ENCODE measurements at places on chromosomes 2 and 18. TPM values are rescaled to one million over a fixed set of nuclear protein-coding genes. Genes with fewer than 3 reads are reported as not detected.

ZSCAN30 gene
- polyA plus RNA-seq = 16.4 TPM

DNA sequence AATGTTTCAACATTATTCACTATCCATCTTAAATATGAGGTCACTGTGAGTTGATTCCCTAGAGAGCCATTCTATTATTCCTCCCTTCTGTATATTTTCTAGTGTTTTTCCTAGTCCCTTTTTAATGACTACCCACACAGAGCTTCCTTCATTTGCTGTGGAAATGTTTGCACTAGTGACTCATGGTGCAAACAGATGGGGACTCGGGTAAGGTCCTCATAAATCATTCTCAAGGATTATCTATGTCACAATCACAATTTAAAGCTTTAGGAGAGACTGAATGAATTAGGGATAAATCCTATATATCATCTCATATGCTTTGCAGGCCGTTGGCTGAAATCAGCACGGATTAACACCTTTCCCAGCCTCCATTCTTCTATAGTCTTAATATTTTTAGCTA is 159.6 kb downstream of the DCC start:
- DNase-seq = no peak

DNA sequence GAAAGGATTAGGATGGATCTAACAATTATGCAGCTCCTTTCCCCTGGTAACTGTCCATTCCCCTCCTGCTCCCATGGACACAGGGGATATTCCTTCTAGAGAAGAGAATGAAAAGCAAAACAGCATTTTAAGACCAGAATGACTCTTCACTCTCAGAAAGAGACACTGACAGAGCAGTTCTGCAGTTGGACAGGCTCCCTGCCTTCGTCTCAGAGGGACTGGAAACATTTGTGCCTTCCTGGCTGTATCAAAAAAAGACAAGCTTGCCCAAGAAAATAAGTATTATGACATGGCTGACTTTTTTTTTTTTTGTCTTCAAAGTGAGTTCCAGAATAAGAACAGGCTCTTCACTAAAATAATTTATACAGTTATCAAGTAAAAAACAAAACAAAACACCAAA is 9.5 kb downstream of the PID1 start:
- DNase-seq = no peak

DNA sequence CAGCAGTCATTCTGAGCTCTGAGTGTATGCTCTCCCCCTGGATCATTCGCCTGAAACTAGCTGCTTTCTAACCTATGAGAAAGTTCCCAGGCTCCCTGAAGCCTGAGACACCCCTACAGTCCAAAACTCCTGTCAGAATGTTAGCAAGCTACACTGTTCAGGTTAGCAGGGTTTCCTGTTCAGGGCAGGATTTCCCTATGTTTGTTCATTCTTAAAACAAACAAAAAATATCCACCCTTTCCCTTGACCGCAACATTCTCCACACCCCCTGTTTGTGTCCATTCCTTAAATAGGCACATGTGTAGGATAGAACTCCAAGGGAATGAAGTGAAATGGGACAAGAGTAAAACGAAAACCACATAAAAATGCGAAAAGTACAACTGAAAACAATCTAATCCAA is 83.1 kb downstream of the KLF7 start:
- no peak for DNase-seq

GRCh38 chr18:45839414-45840395 is 14.2 kb downstream of the SIGLEC15 start:
- DNase-seq = peak; percentile 74

Measured in adrenal gland (tissue), 19 donors.